Gastrocnemius medialis (tissue), 4 donors: ENCODE measurements at places on chromosomes 16 and 17. TPM values are rescaled to one million over a fixed set of nuclear protein-coding genes. Genes with fewer than 3 reads are reported as not detected.

HOXB1 gene
- total RNA-seq, result not detected

ATP2A1 gene
- total RNA-seq, result 380 TPM

DNA sequence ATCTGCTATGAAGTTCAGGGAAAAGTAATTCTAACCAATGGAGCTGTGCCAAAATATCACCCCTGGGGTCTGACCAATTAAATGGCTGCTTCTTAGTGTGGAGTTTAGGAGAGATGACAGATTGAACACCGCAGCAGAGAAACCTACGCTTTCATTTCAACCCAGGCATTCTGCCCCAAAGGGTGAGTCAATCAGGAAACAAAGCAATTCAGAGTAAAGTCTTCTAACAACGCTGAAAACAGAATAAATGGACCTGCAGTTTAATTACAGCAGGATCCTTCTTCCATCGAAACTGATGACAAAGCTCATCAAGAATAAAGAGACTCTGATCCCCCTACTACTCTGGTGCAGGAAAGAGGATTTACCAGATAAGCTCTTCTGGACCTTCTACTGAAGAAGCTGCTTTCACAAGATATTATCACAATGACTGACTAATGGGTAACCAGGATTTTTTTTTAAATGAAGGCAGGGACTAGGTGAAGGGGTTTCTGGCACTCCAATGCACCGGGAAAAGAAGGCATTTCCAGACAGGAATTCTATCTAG, 16.7 kb downstream of the RFFL start:
- DNase-seq, result no peak

- no peak for DNase-seq
Measured at GRCh38 chr16:53612003-53612402, 91.7 kb downstream of the RPGRIP1L start.

DNA sequence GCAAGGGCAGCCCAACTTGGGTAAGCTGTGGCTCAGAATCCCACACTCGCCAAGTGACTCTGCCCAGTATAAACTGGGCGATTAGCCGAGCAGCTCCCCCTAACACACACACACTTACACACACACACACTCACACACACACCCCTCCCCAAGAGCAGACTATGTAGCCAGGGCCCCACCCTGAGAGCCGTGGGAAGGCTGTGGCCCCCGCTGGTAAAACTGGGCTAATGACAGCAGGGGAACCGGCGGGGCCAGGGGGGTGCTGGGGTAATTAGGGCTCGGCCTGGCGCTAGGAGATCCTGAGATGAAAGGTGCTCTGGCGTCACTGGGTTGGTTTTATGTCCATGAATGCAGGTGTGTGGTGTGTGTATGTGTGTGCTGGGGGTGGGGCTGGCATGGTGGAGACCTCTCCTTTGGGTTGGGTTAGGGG, 1.1 kb upstream of the THRA start:
- DNase-seq, result no peak

DNA sequence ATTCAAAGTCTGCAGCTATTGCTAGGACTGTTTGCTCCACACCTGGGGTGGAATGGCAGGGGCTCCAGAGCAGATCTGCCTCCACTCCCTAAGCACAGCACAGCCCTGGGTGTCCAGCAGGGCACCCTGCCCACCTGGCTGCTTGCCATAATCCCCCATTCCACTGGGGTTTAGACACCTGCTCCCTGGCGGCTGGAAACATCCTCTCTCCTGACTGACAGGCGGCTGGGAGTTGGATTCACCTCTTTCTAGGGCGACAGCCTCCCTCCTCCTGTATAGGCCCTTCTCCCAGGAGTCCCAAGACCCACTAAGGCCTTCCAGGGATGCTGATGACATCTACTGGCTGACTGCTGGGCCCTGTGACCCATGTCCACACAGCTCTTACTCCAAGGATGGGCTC, 18.0 kb downstream of the HDAC5 start:
- DNase-seq, result peak; percentile 78
